ENCODE measurements at places on chromosomes 11 and 22. TPM values are rescaled to one million over a fixed set of nuclear protein-coding genes. Genes with fewer than 3 reads are reported as not detected.

The OR52A1 gene
- total RNA-seq, result not detected

The SCN3B gene
- 3.2 TPM for total RNA-seq

The NXPE2 gene
- not detected for total RNA-seq

The OSBP gene
- total RNA-seq, result 40.5 TPM

The C11orf52 gene
- total RNA-seq, result 1.5 TPM

The PDGFB gene
- 4.7 TPM for total RNA-seq

The TMEM25 gene
- total RNA-seq, result 21.4 TPM

The ESAM gene
- total RNA-seq, result 34.9 TPM

The MYRF gene
- total RNA-seq, result 0.25 TPM

The SAA4 gene
- total RNA-seq, result 1.7 TPM

The PKDREJ gene
- not detected for total RNA-seq

The MS4A6E gene
- 3.4 TPM for total RNA-seq

The BATF2 gene
- total RNA-seq, result not detected

The ISX gene
- not detected for total RNA-seq

The OR8G1 gene
- not detected for total RNA-seq

The OR51B2 gene
- not detected for total RNA-seq

All from vagina (tissue), 2 donors.